ENCODE measurements at places on chromosomes 2 and 18.

- DNase-seq: no peak
These were observed 16.0 kb downstream of the LRRTM1 start for GRCh38 chr2:80288576-80288975.

DNA sequence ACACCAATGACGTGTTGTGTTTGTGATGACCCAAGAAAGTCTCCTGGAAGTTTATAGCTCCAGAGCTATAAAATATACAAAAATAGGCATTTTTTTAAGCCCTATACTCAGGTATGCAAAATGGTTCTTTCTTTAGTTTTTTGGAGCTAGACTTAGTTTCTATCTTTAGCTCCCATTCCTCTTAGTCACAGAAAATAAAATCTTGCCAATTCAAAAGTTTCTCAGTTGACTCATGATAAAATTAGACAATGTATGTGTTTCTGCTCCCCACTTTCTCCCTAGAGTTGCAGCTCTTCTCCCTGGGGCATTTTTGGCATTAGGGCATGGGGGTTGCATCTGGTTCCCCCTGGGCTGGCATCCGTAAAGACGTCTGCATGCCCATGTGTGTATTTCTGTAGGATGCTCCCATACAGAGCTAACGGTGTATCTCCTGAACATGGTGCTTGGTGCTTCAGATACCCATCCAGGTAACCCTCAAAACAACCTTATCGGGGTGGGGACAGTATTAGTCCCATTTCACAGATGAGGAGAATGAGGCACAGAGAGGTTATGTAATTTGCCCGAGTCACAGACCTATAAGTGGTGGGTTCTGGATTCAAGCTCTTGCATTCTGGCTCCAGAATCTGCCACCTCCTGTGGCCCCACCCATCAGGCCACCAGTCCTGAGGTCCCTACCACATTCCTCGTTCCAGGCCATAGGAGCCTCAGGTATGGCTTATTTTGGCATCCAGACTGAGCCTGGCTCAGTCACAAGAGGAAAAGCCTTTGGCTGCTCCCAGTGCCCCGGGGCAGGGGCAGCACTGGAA is 43.1 kb upstream of the ASAP2 start:
- DNase-seq: no peak

DNA sequence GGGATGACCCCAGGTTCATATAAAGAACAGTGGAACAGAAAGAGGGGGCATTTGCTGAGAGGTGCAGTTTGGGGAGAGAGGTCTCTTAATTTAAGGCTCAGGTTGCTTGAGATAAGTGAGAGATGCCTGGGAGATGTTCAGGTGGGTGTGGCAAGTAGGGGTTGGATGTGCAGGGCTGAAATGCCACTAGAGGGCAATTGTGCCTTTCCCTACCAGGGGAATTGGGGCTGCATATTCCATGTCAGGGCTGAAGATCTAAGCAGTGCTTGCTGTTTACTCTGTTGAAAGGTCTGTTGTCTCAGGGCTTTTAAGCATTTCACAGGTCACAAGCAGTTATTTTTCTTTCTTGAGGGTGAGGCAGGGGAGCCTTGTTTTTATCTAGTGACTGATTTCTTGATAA is 7.8 kb downstream of the CCDC85A start:
- peak; percentile 43 for DNase-seq

DNA sequence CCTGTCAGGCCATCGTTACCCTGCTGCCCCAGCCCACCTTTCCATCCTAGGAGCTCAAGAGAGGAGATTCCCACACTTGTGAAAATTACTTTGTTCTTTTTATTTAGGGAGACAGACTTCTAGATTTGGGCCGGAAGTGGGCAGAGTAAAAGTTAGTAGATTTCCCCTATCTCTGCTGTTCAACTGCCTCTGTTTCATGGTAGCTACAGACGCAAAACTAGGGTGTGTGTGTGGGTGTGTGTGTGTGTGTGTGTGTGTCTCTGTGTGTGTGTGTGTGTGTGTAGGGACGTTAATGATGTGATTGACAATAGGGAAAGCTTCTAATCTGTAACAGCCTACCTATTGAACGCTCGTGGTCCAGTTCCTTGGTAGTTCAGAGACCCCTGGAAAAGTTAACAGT is 438 bp downstream of the PSMA8 start:
- no peak for DNase-seq

DNA sequence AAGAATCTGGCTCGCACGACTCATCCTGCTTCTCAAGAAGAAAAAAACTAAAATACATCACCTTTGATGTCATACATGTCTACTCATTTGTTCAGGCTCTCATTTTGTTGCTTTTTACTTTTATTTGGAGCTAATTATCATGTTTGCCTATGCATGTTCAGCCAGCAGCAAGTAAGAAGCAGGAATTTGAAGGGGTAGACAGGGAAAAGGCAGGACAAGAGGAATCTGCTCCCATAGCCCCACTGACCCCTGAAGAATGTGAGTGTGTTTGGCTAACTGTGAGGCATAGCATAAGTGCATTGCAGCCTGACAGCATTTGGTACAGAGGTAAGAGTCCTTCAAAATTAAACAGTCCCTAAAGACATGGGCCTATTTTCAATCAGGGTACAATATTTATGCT is 72.7 kb downstream of the NYAP2 start:
- DNase-seq: no peak

GRCh38 chr2:65999103-65999502 is 435.8 kb upstream of the MEIS1 start:
- no peak for DNase-seq

DNA sequence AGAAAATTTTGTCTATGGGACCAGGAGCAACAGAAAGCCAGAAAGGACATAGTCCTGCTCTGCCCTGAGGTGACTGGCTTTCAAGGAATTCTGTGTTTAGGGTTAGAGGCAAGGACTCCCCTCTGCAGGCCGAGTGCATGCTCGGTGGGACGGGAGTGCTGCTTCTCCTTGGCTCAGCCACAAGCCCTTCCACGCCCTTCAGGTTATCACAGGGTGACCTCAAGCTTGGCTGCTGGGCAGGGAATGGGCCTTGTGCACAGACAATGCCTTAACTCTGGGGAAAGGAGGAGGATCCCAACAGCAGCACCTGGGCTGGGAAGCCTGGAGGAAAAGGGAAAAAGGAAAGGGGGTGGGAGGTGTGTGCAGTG is 32.8 kb downstream of the FAM178B start:
- DNase-seq: peak; percentile 44

DNA sequence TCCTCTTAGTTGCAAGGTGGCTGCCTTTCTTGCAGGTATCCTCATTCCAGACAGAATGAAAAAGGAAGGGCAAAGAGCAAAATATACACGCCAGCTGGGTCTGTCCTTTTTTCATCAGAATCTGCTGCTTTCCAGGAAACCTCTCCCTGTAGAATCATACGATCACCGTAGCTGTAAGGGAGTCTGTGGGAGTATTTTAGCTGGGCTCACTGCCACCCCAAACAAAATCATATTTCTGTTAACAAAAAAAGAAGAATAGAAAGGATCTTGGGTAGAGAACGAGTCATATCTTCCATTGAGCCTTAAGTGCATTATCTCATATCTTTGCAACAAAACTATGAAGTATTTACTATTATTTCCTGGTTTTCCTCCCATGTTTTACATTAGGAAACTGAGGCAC is 15.0 kb upstream of the TANC1 start:
- DNase-seq: no peak

GRCh38 chr2:72897785-72898584 is 10.8 kb downstream of the SPR start:
- no peak for DNase-seq

- no peak for DNase-seq
These were observed 49.6 kb downstream of the SOWAHC start for GRCh38 chr2:109663721-109664120.

DNA sequence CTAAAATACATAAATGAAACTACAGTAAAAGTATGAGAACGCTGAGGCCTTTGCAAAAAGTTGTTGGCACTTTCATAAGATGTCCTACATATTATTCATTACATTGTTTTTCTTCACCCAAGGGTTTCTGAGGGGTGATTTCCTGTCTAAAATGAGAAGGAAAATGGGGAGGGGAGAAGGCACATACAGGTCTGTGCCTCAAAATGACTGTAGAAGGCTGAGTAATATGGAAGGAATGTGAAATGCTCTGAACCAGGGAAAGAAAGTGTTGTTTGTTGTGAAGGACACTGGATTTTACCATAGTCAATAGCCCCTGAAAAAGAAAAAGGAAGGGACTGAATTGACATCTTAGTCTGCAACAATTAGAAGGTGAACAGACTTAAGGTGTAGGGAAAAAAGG is 99.5 kb upstream of the RNF152 start:
- no peak for DNase-seq

DNA sequence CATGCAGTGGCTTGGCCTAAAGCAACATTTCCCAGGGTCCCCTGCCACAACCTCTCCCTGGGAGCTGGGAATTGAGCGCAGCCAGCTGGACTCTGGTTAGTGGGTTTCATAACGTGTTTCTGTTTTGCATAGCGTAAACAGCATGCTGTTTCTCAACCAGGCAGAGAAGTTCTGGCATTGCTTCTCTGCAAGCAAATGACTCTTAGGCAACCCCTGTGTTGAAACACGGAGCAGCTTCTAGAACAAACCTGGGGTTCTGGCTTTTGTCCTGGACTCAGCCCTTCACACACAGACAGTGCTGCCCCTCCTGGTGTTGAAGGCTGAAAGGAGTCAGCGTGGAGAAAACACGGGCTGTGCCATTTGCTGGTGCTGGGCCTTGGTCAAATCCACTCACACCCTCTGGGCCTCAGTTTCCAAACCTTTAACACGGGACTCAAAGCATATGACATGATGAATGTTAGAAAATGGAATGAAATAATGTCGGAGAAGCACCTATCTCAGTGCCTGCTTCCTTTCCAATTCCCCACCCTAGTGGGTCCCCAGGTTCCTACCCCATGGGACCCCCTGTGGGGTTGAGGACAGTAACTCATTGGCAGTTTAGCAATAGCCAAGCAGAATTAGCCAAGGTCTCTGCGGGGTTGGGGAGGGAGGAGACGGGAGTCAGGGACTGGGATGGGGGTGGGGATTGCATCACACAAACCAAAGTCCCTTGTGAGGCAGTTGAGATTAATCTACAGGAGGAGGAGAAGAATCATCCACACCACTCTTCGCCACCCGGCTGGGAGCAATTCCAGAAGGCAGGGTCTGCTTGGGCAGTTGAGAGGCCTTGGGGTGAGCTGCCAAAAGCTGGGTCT is 30.2 kb upstream of the IL1R2 start:
- DNase-seq: peak; percentile 66

- DNase-seq: peak; percentile 8
These were observed 467.3 kb upstream of the ETAA1 start for GRCh38 chr2:66929632-66930338.

DNA sequence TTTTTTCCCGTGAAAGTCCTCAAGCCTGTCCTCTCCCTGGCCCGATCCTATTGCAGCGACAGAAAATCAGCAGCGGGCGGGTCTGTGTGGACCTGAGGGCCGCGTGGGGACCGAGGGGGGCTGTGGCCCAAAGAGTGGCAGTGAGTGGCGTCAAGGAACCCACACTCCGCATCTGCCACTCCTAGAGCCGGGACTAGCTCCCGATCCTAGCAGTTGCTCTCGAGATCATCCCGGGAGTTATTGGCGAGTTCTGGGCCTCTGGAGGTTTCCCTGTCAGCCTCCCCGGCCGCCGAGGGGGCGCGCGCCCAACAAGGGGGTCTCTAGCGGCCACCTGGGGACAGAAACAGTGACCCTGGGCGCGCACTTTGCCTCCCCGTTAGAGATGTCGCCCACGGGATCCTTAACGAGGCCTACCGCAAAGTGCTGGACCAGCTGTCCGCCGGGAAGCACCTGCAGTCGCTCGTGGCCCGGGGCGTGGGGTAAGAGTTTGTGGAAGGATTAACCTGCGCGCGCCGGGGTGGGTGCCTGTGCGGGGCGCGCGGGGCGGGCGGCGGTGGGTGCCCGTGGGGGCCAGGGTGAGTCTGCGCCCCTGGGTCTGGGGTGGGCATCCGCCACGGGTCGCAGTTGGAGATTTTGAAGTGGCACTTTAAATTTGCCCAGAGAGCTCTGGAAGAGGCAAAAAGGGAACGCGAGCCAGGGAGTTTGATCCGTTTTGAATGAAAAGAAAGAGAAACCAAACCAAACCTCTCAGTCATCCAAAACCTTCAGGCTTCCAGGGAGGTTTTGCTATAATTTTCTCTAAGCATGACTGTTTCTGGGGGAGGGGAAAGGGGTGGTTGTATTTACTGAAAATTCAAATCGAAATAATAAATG is 3.5 kb downstream of the ADCYAP1 start:
- peak; percentile 22 for DNase-seq

DNA sequence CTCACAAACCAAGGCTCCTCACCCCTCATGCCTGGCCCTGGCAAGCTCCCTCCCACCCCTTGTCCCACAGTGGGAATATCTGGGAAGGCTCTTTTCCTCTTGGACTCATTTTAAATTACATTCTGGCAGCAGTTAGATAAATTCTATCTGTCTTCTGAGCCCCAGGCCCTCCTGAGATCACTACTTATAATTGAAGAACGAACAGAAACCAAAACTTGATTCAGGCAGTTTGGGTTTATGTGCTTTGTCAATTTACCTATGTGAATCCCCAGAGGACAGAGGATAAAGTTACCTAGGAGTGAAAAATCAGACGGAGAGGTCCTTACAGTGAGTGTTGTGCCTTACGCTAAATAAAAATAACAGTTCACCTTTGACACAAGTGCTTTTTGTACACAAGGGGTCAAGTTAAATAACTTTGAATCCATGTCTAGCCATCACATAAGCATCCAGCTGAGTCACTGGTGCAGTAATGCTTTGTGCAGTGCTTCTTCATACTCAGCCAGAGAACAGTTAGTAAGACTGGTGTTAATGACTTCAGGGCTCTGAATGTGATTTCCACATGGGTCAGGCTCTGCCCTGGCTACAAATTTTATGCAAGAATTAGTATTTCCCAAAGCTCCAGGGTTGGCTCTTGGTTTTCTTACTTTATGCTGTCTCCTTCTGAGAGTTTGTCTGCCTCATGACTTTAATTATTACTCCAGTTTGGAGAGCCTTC is 329.3 kb downstream of the INSIG2 start:
- no peak for DNase-seq

- no peak for DNase-seq
These were observed 29.4 kb downstream of the KANSL3 start for GRCh38 chr2:96608469-96609455.

DNA sequence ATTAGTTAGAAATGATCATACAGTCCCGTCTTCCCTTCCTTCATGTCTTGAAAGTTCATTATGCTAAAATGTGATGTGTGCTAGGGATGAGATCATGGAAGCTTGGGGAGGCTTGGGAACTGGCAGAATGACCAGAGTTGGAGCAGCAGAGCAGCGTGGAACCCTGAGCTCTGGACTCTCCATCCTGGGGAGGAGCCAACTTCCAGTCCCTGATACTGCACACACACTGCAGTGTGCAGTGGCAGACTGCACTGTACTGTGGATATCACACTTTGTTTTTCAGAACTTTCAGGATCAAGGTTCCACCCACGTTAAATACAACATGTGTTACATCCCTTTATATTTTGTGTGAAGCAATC is 27.3 kb upstream of the GREB1 start:
- no peak for DNase-seq

DNA sequence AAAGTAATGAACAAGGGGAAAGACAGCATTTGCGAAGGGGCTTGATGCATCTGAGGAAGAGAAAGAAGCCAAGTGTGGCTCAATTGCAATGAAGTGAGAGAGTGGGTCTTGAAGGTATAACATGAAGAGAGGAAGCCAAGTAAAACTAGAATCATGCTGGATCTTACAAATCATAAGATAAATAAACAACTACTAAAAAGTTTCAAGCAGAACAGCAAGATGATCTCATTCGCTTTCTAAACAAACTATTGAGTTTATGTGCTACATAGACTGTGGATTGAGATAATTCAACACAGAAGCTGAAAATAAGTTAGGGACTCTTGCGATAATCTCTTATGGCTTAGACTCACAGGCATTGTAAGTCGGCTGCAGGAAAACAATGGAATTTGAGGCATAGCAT is 1310.5 kb upstream of the NRXN1 start:
- DNase-seq: no peak

- no peak for DNase-seq
These were observed 120.0 kb downstream of the FMNL2 start for GRCh38 chr2:152454960-152455359.
